Epithelial cell of proximal tubule (primary cell): ENCODE measurements at places on chromosomes 6 and 20. TPM values are rescaled to one million over a fixed set of nuclear protein-coding genes. Genes with fewer than 3 reads are reported as not detected.

- DNase-seq: no peak
Observed at GRCh38 chr6:24859608-24860200, 61.0 kb upstream of the ARMH2 start.

DNA sequence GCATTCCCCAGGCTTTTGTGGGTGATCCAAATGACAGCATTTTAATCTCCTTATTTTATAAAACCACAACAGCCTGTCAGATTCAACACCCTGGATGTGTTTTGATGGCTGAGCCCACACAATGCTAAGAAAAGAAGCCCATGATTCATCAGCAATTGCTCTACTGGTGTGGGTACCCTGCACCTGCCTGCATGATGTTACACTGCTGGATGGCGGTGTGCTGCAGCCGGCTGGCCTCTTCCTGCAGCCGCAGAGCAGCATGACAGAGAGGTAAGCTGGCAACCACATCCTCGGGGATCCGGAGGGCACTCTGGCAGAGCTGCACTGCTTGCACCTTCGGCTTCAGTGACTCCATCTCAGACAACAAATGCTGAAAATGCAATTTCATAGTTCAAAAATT, 327.5 kb downstream of the SYNE1 start:
- DNase-seq: no peak

ANKEF1 gene
- total RNA-seq: 3.6 and 4.0 TPM in 2 replicates

C20orf144 gene
- not detected in 2 replicates for total RNA-seq

DNA sequence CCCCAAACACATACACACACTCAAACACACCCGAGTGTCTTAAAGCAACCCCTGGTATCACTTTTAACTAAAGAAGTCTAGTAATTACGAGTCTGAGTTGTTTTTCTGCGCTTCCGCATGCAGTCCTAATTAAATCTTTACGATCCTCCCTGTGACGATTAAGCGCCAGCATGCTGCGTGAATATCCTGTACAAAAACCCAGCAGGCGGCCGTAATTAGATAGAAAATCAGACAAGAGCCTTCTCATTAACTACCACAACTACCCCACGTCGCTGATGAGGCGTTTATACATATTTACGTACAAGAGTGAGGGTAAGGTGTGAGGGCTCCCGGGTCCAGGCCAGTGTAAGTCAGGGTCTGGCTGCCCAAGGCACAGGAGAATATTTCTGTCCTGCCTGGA, 8.1 kb downstream of the TFAP2B start:
- no peak for DNase-seq

DNA sequence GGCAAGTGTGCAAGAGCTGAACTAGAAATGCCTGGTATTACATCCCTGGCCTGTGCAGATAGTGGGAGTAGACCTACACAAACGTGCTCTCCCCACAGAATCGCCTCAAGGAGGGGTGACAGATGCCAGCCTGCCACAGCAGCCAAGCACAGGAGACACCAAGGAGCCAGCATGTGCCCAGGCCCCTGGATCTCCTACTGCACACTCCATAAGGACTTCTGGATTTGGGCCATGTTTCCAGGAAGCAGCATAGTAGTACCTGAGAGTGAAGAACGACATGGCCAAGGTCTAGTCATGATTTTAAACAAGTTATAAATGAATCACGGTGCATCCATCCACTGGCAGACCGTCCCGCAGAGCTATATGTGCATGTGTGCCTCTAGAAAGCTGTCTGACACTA, 232.2 kb downstream of the SYNDIG1 start:
- no peak for DNase-seq

DNA sequence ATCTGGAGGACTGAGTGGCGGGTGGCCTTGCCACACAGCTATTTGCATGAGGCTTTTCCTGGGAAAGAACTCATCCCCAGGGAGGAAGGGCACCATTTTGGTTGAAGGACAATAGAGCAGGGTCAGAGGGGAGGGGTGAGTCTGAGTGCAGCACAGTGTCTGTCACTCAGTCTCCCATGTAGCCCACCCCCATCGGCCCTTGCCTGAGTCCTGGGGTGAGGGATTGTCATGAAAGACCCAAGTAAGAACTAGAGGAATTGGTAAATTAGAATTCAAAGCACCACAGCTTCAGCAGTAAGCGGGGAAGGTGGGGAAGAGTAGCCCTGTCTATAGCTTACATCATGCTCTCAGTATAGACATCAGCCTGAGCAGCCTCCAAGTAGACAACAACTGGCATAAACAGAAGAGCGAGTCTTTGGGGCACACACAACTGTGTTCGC, 90.4 kb upstream of the TMEM30A start:
- DNase-seq: no peak
